ENCODE measurements at places on chromosomes 3 and 15.
A peak's percentile ranks its signal among the peaks of the same experiment; 100 is the strongest.

DNA sequence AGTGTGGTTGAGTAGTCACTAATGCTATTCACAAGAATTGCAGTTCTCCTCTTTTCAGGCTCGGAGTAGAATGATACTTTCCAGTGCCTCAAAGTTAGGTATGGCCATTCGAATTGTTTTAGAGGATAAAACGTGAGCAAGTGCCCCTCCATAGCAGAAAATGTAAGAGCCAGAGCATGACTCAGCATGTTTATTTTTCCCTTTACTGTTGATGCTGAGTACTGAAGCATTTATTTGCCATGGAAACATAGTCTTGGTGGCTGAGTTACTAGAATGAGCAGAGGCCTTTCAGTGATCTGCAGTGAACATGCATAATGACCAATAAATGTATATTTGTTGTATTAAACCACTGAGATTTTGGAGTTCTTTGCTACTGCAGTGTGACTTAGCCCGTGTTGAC is 540.6 kb downstream of the NLGN1 start:
- no peak for DNase-seq

DNA sequence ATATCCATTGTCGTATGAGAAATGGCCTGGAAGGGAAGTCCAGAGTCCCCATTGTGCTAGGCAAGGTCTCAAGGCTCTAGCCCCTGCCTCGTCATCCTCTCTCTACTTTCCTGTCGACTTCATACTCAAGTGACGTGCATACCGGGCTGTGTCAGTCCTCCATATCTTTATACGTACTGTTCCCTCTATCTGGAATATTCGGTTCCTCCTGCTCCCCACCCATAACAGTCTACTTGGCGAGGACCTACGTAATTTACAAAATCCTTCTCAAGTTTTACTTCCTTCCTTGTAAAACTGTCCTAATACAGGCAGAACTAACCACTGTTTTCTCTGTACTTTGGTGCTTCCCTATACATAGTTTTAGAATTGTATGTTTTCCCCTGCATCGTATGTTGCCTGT is 2.2 kb upstream of the ALPK3 start:
- DNase-seq = no peak

DNA sequence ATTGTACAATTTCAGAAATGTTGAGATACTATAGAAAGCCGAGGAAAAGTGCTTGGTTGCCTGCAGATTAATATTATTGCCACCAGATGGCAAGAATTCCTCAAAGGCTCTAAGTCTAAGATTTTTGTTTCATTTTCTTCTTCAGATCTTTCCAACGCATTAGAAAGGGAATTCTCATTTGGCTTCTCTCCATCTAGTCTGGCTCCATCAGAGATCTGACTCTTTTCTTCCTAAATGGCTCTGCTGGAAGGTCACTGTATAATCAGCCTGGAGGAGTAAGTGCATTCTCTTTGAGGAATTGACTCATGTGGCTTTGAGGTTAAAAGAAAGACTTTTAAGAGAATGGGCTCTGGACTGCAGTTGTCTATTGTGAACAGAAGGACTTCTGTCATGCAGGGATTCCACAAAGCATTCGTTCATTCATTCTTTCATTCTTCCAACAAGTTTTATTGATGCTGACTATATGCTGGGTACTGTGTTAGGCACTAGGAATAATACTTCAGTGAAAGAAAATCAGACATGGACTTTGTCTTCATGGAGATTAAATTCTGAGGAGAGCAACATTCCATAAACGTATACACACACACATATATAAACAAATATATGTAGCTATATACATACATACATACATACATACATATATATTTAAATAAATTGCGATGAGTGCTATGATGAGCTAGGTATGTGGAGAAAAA is 55.3 kb downstream of the SLC28A2 start:
- DNase-seq = peak; percentile 73

GRCh38 chr3:197104738-197105137 is 75.1 kb upstream of the MELTF start:
- no peak for DNase-seq

GRCh38 chr15:60590935-60591495 is 112.1 kb upstream of the ICE2 start:
- DNase-seq = peak; percentile 64

DNA sequence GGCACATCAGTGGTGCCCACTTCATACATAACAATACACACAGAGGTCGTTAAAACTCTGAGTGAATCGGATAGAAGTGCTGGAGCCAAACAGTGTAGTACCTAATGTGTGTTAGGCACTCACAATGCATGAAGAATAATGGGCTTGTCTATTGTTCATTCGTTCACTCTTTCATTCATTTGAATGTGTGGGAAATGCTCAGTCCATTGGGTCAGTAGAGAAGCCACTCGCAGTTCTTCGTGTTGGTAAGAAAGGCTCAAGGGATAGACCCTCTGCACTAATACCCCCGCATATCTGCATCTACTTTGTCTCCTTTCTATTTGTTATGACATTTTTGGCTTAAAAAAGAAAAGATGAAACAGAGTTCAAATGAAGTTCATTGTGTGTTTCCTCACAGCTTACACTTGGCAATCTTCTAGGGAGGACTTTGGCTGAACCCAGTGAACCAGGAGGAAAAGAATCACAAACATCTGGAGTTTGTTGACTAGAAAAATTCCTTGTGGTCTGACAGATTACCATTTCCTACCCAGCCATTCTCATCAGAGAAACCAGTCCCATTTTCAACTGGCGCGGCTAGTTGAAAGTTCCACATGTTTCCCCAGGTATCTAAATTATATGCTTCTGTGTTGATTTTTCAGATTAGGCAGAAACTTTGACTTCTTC is 32.8 kb upstream of the MFSD1 start:
- DNase-seq = no peak

DNA sequence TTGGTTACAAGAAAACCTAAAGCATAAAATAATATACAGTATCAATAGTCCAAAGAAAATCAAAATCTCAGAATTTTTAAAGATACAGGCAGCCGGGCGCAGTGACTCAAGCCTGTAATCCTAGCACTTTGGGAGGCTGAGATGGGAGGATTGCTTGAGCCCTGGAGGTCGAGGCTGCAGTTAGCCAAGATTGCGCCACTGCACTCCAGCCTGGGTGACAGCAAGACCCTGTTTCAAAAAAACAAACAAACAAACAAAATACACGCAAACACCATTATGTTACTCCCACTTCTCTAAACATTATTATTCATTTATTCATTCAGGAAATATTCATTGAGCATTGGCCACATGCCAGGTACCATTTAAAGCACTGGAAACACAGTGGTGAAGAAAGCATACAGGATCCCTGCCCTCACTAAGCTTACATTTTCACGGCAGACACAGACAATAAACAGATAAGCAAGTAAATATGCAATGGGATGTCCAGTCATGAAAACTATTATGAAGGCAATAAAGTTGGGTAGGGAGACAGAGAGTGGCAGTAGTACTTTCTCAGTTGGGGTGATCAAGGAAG is 6.7 kb downstream of the BCL2A1 start:
- DNase-seq = no peak

DNA sequence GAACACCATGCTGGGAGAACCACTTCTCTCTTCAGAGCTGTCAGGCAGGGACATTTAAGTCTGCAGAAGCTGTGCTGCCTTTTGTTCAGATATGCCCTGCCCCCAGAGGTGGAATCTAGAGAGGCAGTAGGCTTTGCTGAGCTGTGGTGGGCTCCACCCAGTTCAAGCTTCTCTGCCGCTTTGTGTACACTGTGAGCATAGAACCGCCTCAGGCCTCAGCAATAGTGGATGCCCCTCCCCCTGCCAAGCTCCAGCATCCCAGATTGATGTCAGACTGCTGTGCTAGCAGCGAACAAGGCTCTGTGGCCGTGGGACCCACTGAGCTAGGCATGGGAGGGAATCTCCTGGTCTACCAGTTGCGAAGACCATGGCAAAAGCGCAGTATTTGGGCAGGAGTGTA is 121.6 kb downstream of the NFKBIZ start:
- DNase-seq = no peak

GRCh38 chr3:117322866-117323265 is 613.3 kb downstream of the TUSC7 start:
- no peak for DNase-seq

GRCh38 chr15:58551084-58551763 is 119.4 kb downstream of the LIPC start:
- no peak for DNase-seq

DNA sequence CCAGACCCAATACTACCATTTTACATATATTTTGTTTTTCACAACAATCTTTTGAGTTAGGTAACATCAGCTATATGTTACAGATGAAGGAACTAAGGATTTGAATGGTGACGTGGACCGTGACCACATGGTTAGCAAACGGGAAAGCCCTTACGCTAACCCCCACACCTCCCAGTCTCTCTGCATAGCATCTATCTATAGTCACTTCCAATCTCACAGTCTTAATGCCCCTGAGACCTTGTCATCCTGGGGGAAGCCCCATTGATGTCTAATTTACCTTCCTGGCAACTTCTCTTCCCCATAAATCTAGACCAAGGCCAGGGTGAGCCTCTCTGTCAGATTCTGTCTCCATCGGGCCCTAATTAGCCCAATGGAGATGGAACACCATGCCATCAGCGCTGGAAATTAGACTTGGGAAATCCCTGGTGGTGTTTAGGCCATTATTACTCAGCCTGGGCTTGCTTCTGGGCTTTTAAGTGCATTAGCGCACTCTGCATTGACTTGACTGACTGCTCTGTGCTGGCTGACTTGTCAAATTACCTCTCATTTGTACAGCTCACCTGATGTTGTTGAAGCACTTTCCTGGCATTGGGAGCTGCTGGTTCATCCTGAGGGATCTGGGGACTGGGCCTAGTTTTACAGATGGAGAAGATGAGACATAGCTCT is 34.0 kb upstream of the SH3GL3 start:
- DNase-seq = peak; percentile 12

- no peak for DNase-seq
Measured at GRCh38 chr3:20068512-20069177, 28.4 kb downstream of the KAT2B start.

DNA sequence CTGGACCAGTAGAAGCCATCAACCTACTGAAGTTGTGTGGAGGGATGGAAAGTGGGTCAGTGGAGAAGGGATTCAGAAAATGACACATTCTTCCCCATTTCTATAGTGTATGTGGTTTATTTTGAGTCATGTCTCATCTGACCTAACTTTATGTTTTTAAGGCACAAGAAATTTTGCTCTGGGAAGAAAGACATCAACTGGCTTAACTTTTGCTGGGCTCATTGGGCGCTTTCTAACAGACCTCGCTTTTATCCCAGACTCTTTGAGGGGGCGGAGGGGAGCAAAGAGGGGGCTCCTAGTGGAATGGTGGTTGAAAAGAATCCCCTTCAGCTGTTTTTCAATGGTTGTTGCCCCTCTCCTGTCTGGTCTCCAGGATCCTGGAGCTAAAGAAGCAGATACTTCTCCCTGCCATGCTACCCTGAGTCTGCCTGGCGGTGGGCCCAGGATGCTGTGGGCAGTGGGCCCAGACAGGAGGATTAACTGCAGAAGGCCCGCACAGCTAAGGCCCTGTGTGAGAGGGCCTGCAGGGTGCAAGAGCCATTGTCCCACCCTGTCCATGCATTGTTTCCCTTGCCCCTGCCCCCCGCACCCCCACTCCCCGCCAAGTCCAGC is 14.5 kb downstream of the CSRNP1 start:
- no peak for DNase-seq

DNA sequence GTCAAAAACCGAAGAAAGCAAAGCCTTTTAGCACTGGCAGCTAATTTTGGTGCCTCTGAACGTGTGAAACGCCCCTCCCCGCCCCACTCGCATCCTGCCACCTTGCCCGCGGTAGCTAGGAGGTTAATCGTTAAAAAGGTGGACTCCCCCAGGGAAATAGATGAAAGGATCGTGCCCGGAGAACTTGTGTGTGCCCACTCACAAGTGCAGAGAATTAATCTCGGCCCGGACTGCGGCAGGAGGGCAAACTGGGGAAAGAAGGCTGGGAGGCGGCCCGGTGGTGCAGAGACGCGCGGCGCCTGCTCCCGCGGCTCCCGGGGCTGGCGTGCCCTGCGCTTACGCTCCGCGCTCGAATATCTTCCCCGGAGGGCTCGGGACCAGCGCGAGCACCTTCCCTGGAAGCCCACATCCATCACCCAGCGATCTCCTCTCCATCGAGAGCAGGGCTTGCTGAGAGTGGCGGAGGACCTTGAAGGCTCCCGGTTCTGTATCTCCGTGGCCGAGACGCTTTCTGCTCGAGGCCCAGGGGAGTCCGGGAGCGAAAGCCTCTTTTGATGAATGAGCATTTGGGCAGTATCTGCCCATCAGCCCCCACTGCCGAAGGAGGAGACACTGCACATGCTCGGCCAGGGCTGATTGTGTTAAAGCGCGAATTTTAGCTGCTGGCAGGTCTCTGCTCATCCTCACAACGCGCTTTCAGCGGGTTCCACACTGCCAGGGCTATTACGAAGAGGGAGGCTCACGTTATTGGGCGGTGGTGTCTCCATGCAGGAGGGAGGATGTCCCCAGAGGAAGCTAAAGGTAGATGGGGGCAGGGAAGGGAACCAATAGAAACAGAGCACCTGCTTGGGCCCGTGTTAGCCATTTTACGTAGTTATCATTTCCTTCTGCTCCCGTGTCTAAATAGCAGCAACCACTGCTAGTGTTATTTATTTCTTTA is 1.3 kb upstream of the SPTSSB start:
- peak; percentile 15 for DNase-seq

DNA sequence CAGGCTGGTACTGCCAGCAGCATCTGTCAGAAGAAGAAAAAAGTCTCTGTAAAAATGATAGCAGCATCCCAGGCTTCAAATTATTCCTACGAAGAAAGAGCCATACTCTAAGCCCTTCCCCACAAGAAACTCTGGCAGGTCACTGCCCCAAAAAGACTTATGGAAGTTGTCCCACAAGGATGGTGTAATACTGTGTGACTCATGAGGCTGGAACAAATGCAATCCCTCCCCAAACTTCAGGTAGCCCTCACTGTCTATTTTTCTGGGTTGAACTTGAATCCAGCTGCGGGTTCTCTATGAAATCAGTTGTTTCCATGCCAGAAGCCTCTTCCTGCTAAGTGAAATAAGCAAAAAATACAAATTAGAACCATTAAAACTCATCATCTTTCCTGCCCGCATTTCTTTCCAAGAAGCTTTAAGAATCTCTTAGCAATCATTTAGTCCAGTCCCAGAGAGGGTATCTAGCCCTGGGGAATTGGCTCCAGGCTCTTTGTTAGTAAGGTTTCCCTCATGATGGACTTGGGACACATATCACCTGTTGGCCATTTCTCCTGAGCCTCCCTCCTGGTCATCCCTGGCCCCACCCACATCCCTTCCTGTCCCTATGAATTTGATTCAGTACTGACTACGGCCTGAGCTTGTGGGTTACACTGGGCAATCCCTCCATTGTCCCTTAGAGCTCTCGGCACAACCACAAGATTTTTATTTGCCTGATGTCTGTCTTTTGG is 51.7 kb downstream of the FAM174B start:
- no peak for DNase-seq

GRCh38 chr15:29736012-29736743 is 86.1 kb downstream of the TJP1 start:
- DNase-seq = no peak

DNA sequence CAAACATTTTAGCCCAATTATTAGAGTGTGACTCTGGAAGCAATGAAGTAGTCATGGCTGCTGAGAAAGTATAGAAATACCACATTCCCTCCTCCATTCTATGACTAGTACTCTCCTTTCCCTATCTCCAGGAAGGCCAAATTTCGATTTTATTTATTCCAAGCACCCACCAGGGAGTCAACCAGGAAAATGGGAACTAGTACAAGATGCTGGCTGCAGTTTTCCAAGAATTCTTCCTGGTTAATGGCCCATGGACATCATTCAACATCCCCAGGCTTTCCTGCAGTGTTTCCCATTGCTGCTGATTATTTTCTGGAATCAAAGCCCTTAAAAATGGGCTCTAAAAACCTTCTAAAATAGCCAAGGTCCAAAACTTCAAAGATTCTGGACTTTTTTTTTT is 247.9 kb upstream of the STT3B start:
- no peak for DNase-seq
